Activated T-helper 2 cell treated with anti-CD3 and anti-CD28 coated beads, Interferon-gamma antibody, Interleukin-2, Interleukin-4, amounts not matched to agents 10 μg/mL and 5 μg/mL and 100 μg/mL, durations not matched to agents 14 hours and 24 hours and 36 hours (primary cell): ENCODE measurements at places on chromosomes 7 and 10. TPM values are rescaled to one million over a fixed set of nuclear protein-coding genes. Genes with fewer than 3 reads are reported as not detected.

SFTPA2 gene
- not detected in 2 replicates for total RNA-seq

HMX2 gene
- total RNA-seq: not detected in 2 replicates

SNCG gene
- total RNA-seq: not detected in 2 replicates

RNLS gene
- 1.6 and 2.4 TPM in 2 replicates for total RNA-seq

DYNC1I1 gene
- not detected in 2 replicates for total RNA-seq

FAS gene
- 20.7 and 22.5 TPM in 2 replicates for total RNA-seq

CPEB3 gene
- 1.9 TPM in 2 replicates for total RNA-seq

MYO1G gene
- 442 and 450 TPM in 2 replicates for total RNA-seq

GPR158 gene
- total RNA-seq: 0.34 TPM in 2 replicates

ACTL6B gene
- not detected in 2 replicates for total RNA-seq

ADRA2A gene
- not detected in 2 replicates for total RNA-seq

TUBAL3 gene
- not detected in 2 replicates for total RNA-seq

COL26A1 gene
- total RNA-seq: 0.11 and 0.16 TPM in 2 replicates

EPO gene
- total RNA-seq: 0.14 TPM in 1 of 2 replicates, not detected in the other

PITX3 gene
- total RNA-seq: 0.30 and 0.46 TPM in 2 replicates

NRCAM gene
- total RNA-seq: 0.05 TPM in 1 of 2 replicates, not detected in the other

CDC14C gene
- total RNA-seq: not detected in 2 replicates

AMZ1 gene
- total RNA-seq: 0.07 and 0.14 TPM in 2 replicates

TMEM273 gene
- total RNA-seq: 53.2 and 58.4 TPM in 2 replicates

ZNF789 gene
- total RNA-seq: 23.2 and 24.3 TPM in 2 replicates

AGR2 gene
- not detected in 2 replicates for total RNA-seq

PPP1R3C gene
- total RNA-seq: 0.14 and 0.21 TPM in 2 replicates

CCDC71L gene
- 17.4 and 18.4 TPM in 2 replicates for total RNA-seq

BZW2 gene
- 82.9 and 90.2 TPM in 2 replicates for total RNA-seq

HOXA3 gene
- not detected in 2 replicates for total RNA-seq

POR gene
- total RNA-seq: 105 and 106 TPM in 2 replicates

RALA gene
- 33.1 and 35.3 TPM in 2 replicates for total RNA-seq

RARRES2 gene
- total RNA-seq: not detected in 2 replicates

CREB5 gene
- not detected in 2 replicates for total RNA-seq

AGAP6 gene
- total RNA-seq: 22.5 and 25.8 TPM in 2 replicates

ASB13 gene
- total RNA-seq: 15.2 and 15.5 TPM in 2 replicates

NPS gene
- total RNA-seq: not detected in 2 replicates

PLEKHS1 gene
- total RNA-seq: not detected in 2 replicates

HABP2 gene
- total RNA-seq: not detected in 2 replicates

ANKRD61 gene
- total RNA-seq: 0.25 and 0.27 TPM in 2 replicates

TUBB8 gene
- not detected in 2 replicates for total RNA-seq

SLC29A3 gene
- 7.2 and 7.3 TPM in 2 replicates for total RNA-seq

TMED4 gene
- 70.3 and 75.1 TPM in 2 replicates for total RNA-seq

RBP3 gene
- total RNA-seq: not detected in 2 replicates

GPR15LG gene
- total RNA-seq: not detected in 2 replicates

AKR1C2 gene
- total RNA-seq: not detected in 2 replicates

SLC13A4 gene
- total RNA-seq: not detected in 2 replicates

CALCR gene
- not detected in 2 replicates for total RNA-seq

ARHGAP21 gene
- total RNA-seq: 40.0 and 43.2 TPM in 2 replicates

GPC2 gene
- 7.0 and 7.8 TPM in 2 replicates for total RNA-seq

HOXA1 gene
- total RNA-seq: 0.11 and 0.16 TPM in 2 replicates

NEURL1 gene
- 1.7 and 2.2 TPM in 2 replicates for total RNA-seq

HYAL4 gene
- not detected in 2 replicates for total RNA-seq

CALHM1 gene
- 0.09 TPM in 1 of 2 replicates, not detected in the other for total RNA-seq

PAPOLB gene
- total RNA-seq: not detected in 2 replicates

IL6 gene
- total RNA-seq: not detected in 2 replicates

PLAC9 gene
- not detected in 2 replicates for total RNA-seq

UPK3B gene
- 1.0 and 1.2 TPM in 2 replicates for total RNA-seq

LIPM gene
- total RNA-seq: not detected in 2 replicates

C10orf62 gene
- total RNA-seq: not detected in 2 replicates

ZCCHC24 gene
- 2.1 and 2.6 TPM in 2 replicates for total RNA-seq
